NCI-H2171 (cell line): ENCODE measurements at places on chromosomes 2 and 18.

GRCh38 chr2:203534621-203535077 lies 452 bp downstream of the RAPH1 start:
- peak; percentile 3 for DNase-seq

GRCh38 chr18:80204142-80204541 lies 43.2 kb downstream of the PARD6G start:
- DNase-seq = no peak

DNA sequence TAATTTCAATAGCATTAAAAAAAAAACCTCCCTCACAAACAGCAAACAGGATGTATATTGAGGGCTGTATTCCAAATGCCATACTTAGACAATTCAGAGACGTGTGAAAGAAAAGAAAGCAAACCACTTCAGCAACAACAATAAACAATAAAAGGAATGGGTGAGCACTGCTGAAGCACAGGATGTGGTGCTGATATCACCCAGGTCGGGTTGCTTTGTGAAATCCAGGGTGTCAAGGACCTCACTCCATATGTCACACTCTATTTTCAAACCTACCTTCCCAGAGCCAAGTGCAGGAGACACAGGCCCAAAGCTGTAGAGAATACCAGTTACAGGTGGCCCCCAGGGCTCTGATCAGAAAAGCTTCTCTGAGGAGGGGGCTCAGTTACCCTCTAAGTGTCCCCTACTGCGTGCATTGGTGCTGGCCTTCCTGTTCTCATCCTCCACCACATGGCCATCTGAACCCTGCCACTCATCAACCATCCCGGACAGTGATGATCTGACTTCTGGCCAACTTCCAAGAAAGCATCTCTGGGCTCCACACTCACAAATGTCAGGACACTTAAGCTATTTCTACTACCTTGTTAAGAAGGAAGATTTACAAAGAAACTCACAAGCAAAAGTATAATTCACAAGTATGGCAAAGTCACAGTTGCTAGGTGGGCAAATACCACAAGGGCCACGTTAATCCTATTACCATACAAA lies 363.0 kb downstream of the SS18 start:
- DNase-seq = no peak

DNA sequence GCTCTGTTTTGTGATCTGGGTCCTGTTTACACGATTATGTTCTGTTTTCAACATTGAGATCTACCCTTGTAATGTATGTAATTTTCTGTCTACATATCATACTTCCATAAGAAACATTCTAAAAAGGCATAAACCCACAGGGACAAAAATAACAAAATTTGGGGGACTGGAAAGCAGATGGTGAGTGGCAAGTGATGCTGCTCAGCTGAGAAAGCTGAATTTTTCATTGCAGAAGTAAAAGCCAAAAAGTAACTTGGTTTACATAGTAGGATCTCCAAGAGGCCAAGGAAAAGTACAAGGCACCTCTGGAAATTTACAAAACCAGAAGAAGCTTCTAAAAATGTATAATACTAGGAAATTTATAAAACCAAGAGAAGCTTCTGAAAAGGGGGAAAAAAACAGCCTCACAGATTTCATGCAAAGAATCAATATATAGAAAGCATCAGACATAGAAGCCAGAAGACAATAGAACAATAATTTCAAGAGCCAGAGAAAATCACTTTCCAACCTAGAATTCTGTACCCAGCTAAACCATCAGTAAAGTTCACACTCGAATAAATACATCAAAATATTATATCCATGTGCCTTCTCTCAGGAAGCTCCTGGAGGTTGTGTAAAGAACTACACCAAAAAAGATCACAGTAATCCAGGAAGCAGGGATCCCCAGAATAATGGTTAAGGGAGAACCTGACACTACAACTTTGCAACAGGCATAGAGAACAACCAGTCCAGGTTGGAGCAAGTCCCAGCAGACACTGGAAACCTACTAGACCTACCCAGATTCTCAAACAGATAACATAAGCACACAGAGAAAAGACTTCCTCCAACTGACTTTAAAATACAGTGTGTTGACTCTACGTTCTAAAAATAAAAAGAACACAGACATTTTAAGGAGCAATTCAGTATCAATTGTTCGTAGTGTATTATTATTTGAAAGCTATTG lies 401.7 kb upstream of the HS6ST1 start:
- no peak for DNase-seq

- no peak for DNase-seq
These were observed 258.9 kb downstream of the METTL4 start for GRCh38 chr18:2312440-2312839.

GRCh38 chr2:31384771-31385276 lies 29.7 kb downstream of the XDH start:
- no peak for DNase-seq

DNA sequence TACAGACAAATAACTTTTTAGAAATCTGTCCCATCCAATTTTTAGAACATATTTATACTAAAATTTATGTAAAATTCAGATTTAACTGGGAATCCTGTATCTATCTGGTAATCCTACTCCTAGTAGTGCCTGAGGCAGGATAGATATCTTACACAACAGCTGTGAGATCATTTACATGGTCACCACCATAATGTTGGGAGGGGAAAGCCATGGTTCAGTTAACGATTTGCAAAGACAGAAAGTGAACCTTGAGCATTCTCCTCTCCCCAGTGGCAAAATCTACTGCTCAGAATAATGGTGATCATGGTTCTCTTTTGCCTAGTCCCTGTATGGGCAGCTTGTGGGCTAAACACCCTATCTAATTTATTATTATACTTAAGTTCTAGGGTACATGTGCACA lies 7.7 kb upstream of the TMEM247 start:
- DNase-seq = no peak

- DNase-seq = no peak
These were observed 203.5 kb downstream of the LPIN1 start for GRCh38 chr2:11949732-11950523.

- DNase-seq = no peak
These were observed 3.5 kb downstream of the RHOB start for GRCh38 chr2:20450201-20450999.

GRCh38 chr2:207184348-207184747 lies 18.6 kb upstream of the KLF7 start:
- no peak for DNase-seq

DNA sequence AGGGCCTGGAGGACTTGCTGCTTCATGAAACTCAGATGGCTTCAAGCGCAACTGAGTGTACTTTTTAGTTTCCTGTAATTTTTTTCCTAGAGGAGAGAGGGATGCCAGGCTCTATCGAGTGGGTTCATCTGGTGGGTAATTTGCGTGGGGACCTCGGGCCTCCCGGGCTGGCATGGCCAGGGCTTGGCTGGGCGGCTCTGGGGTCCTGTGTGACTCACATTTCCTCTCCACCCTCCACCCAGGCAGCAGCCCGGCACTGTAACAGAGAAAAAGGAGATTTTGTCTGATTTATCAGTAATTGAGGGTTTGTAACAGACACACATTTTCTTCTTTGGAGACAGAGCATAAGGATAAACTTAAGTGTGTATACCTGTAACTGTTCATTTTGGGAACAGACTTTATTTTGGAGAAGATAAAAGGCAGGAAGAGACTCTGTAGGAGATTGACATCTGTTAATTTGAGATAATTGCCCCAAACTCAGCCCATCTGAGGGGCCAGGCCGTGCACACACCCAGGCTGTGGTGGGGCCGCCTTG lies 64.3 kb downstream of the NFATC1 start:
- DNase-seq = no peak

GRCh38 chr2:37851428-37851827 lies 73.7 kb upstream of the RMDN2 start:
- no peak for DNase-seq

DNA sequence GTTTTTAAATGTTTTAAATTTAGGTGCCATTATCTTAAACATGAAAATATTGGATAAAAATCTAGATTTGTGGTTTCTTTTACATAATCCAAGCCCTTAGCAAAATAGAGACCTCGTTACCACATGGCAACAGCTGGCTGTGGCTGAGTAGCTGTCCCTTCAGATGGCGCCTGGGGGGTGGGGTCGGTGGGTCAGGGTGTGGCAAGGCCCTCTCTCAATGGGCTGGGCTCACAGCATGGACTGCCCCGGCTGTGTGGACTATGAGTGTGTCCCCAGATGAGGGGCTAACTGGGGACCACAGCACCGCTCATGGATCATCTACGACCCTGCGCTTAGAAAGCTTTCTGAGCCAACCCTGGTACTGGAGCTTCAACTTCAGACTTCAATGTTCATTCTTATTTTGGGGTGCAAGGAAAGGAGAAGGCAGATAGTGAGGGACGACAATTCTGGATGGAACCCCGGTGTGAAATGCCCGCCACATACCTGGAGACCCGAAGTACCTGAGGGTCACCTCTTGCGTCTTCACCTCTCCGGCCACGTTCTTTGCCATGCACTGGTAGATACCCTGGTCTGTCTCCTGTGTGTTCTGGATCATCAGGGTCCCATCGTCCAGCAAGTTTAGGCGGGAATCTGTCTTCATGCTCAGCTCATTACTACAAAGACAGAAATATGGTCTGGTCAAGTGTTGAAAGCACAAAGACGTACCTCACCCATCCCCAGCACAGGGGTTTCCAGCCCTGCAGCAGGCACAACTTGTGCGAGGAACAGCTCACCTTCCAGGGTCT lies 71.0 kb downstream of the PXDN start:
- no peak for DNase-seq

- no peak for DNase-seq
These were observed 22.9 kb upstream of the GPR55 start for GRCh38 chr2:230947908-230948365.

- DNase-seq = no peak
These were observed 688.8 kb upstream of the PIK3C3 start for GRCh38 chr18:41266204-41266603.

GRCh38 chr2:45928946-45929345 lies 277.5 kb downstream of the PRKCE start:
- DNase-seq = no peak
